ENCODE measurements at places on chromosomes 16 and 17. TPM values are rescaled to one million over a fixed set of nuclear protein-coding genes. Genes with fewer than 3 reads are reported as not detected.

Gene COQ7
- 17.3 TPM for total RNA-seq

Gene KRT31
- total RNA-seq, result not detected

Gene HAP1
- total RNA-seq, result not detected

Gene C16orf82
- total RNA-seq, result not detected

Gene CARD14
- total RNA-seq, result not detected

Gene OR1F1
- total RNA-seq, result not detected

Gene TEDC2
- 41.0 TPM for total RNA-seq

Gene CCL4L2
- 48.4 TPM for total RNA-seq

Gene CDT1
- total RNA-seq, result 97.3 TPM

Gene CHST5
- not detected for total RNA-seq

Gene XAF1
- total RNA-seq, result 45.7 TPM

Gene PLA2G10
- not detected for total RNA-seq

Gene ESRP2
- total RNA-seq, result 0.10 TPM

Gene TMEM88
- 7.4 TPM for total RNA-seq

Gene IL34
- not detected for total RNA-seq

Gene TMEM204
- total RNA-seq, result 23.7 TPM

Gene TMED6
- total RNA-seq, result 1.2 TPM

Gene CDH5
- total RNA-seq, result not detected

Gene TM4SF5
- not detected for total RNA-seq

Gene TMEM114
- total RNA-seq, result not detected

Gene PIK3R6
- 2.1 TPM for total RNA-seq

Gene KREMEN2
- total RNA-seq, result 0.18 TPM

Gene PRR35
- total RNA-seq, result not detected

Gene SLFN14
- 0.10 TPM for total RNA-seq

Gene NPIPB6
- total RNA-seq, result 4.1 TPM

Gene SRL
- not detected for total RNA-seq

Gene RABEP2
- 18.3 TPM for total RNA-seq

Gene KRTAP4-5
- not detected for total RNA-seq

Gene ARL5C
- not detected for total RNA-seq

Gene BRIP1
- total RNA-seq, result 18.2 TPM

Gene LITAFD
- total RNA-seq, result not detected

Gene HS3ST2
- total RNA-seq, result not detected

Gene SLX4
- total RNA-seq, result 10.8 TPM

Gene DNAH2
- not detected for total RNA-seq

Gene MYOCD
- not detected for total RNA-seq

Gene NPW
- 3.6 TPM for total RNA-seq

Gene MT1F
- 4.3 TPM for total RNA-seq
